ENCODE measurements at places on chromosomes 16 and 17. TPM values are rescaled to one million over a fixed set of nuclear protein-coding genes. Genes with fewer than 3 reads are reported as not detected.

DNA sequence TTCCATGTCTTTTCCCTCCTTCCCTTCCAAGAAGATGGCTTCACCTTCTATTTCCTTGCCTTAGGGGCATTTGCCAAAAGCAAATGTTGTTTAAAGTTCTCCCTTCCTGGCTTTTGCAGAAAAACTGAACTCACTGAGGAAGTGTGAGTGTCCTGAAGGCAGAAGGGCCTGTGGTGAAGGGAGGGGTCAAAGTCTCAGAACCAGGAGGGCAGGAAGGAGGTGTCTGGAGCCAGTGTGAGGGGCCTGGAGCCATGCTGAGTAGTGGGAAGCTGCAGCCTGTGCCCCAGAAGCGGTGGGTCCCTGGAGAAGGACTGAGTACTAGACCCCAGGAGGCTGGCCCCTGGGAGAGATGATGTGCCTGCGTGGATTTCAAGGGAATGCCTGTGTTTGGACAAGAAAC is 23.8 kb upstream of the SUPT4H1 start:
- DNase-seq: no peak

- no peak for DNase-seq
Observed at GRCh38 chr16:27431773-27432532, 30.0 kb downstream of the IL21R start.

DNA sequence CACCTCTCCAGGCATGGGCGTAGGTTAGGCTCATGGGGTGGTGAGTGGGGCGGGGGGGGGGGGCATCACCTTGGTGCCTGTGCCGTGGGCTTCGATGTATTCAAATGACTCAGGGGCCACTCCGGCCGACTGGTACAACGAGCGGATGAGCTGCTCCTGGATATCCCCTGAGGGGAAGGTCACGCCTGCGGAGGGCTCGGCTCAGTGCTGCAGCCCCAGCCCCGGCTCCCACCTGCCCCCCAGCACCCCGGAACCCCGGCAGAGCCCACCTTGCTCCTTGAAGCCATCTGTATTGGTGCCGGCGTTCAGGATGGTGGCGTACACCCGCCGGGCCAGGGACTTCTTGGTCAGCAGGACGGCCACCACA is 5.4 kb downstream of the FASN start:
- no peak for DNase-seq

The ARHGDIG gene
- total RNA-seq: not detected

DNA sequence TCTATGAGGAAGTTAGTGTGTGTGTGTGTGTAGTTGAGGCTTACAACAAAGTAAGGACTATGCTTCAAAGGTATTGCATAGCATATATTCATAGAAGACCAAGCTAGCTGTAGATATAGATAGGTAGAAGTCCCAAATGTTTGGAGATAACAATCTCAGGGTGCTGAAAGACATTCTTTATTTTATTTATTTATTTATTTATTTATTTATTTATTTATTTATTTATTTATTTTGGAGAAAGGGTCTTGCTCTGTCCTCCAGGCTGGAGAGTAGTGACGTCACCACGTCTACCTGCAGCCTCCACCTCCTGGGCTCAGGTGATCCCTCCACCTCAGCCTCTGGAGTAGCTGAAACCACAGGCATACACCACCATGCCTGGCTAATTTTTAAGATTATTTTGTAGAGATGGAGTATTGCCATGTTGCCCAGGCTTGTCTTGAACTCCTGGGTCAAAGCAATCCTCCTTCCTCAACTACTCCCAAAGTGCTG is 284.6 kb upstream of the KIF2B start:
- no peak for DNase-seq

- DNase-seq: no peak
Observed at GRCh38 chr16:67298277-67298676, 18.9 kb downstream of the PLEKHG4 start.

- no peak for DNase-seq
Observed at GRCh38 chr16:87384162-87384874, 742 bp upstream of the FBXO31 start.

The PEMT gene
- total RNA-seq: 135 TPM

The CDT1 gene
- total RNA-seq: 76.2 TPM

GRCh38 chr16:74768239-74768638 is 6.4 kb downstream of the FA2H start:
- DNase-seq: no peak

DNA sequence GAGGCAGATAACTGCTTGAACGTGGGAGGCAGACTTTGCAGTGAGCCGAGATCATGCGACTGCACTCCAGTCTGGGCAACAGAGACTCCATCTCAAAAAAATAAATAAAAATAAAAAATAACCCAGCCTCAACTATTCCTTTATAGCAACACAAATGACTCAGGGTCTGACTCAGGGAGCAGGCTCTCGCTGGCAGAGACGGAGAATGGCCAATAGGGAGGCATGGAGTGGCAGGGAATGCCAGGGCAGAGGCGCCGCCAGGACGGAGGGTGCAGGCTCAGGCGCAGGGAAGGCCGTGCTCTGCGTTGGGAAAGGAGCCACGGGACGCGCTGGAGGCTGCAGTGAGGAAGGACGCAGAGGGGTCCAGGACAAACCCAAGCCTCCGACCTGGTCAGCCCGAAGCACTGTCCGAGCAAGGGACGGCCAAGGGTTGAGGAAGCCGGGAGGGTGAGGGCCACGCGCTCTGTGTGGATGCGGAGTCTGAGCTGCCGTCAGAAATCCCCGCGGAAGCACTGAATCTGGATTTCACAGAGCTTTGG is 40.3 kb downstream of the PKD1 start:
- no peak for DNase-seq

The CTRL gene
- total RNA-seq: 1.6 TPM

The ZFP3 gene
- total RNA-seq: 1.7 TPM

- no peak for DNase-seq
Observed at GRCh38 chr17:35210741-35211140, 16.5 kb upstream of the SLC35G3 start.

DNA sequence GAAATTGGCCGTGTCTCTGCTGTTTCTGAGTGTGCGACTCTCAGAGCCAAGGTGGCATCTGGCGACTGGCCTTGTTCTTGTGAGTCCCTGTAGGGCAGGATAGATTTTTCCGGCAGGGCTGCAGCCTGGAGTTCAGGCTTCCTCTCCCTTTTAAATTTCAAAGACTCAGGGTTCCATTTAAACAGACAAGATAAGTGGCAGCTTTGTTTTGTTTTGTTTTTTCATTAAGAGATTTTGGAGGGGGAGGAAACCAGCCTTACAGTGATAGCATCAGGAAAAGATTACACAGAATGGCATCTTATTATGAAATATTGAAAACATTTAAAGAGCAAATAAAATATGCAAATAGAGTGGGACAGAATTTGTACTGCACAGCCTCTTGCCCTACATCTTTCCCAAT is 151.3 kb downstream of the RPTOR start:
- no peak for DNase-seq

DNA sequence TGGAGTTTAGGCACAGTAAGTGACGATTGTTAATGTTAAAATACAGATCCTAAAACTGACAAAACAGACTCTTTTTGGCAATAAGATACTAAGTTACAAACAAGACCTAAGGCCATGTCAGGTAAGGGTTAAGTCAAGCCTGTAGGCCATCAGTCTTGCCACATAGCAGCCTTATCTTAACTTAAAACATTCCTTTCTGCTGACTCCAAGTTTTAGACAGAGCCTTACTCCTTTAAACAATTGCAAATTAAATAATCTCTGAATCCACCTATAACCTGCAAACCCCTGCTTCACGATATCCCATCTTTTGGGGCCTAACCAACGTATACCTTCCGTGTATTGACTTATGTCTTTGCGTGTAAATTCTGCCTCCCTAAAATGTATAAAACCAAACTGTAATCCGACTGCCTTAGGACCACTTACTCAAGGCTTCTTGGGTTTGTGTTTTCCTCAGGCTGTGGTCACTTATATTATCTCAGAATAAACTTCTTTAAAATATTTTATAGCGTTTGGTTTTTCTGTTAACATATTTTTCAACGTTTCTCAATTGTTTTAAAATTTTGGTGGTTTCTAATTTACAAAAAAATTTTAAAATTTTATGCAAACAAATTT is 64.4 kb downstream of the EFCAB5 start:
- no peak for DNase-seq

The MPP2 gene
- 14.1 TPM for total RNA-seq

GRCh38 chr17:36616061-36617029 is 15.0 kb downstream of the MRM1 start:
- no peak for DNase-seq

Measured in epithelial cell of proximal tubule (primary cell).